Vagina (tissue), 2 donors: ENCODE measurements at places on chromosomes 6 and 20. TPM values are rescaled to one million over a fixed set of nuclear protein-coding genes. Genes with fewer than 3 reads are reported as not detected.

GRCh38 chr20:61135266-61135665 lies 116.8 kb upstream of the CDH4 start:
- DNase-seq, result no peak

The CGA gene
- not detected for total RNA-seq

The CCM2L gene
- 8.6 TPM for total RNA-seq

The DCDC2 gene
- not detected for total RNA-seq

The EFCAB8 gene
- not detected for total RNA-seq

GRCh38 chr20:24493181-24493580 lies 23.8 kb downstream of the SYNDIG1 start:
- DNase-seq, result no peak

- DNase-seq, result no peak
Observed at GRCh38 chr6:15132854-15133670, 112.8 kb upstream of the JARID2 start.

- DNase-seq, result no peak
Observed at GRCh38 chr6:10580570-10580969, 59.4 kb downstream of the GCNT2 start.

The CD93 gene
- total RNA-seq, result 45.4 TPM

The HIVEP1 gene
- 36.1 TPM for total RNA-seq

The COL9A1 gene
- total RNA-seq, result 1.7 TPM

The HLA-DRB5 gene
- total RNA-seq, result 4.7 TPM

DNA sequence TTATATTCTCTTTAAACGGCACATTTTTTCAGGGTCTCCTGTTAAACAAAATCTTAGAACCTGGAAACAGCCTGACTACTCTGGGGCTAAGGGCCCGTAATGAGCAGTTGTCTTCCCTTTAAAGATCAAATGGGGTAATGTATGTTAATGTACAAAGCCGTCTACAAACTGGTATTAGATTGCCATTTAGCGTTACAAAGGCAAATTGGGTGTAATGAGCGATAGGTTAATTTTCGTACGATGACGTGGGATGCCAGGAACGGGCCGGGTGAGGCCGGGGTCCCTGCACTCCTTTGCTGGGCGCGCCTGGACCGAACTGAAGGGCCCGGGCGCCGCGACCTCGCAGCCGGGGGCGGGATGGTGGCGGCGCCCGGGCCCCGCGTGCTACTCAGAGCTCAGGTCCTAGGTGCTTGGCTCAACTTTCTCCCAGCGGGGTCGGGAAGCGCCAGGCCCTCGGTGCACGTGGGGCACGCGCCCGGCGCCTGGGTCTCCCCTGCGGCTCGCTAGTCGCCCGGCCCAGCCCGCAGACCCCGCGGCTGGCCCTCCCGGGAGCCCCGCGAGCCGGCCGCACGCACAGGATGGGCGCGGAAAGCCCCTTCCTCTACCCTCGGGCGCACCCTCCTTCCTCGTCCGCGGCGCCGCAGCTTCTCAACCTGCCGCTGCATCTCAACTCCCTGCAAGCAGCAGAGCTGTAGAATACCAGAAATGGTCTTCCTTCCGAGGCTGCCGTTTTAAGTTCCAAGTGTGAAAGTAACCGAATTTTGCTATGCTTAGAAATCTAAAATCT lies 5.9 kb downstream of the NKX2-4 start:
- DNase-seq, result no peak

DNA sequence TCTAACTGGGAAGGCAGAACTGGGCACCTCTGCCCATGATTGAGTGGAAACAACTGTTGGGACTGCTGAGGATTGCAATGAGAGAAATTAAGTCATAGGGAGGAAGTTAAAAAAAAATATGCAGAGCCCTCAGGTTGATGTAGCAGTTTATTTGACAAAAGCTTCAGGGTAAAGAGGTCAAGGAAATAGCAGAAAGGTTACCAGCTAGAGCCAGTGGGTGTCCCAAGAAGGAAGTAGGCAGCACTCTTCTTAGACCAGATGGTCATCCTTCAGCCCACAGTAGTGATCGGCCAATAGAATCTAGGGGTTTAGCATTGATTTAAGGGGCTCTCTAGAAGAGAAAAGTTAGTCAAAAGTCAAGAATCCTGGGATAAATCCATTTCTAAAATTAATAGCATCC lies 21.7 kb upstream of the WFDC10A start:
- DNase-seq, result no peak

GRCh38 chr6:121967631-121968030 lies 431.8 kb upstream of the HSF2 start:
- no peak for DNase-seq

The OPRL1 gene
- total RNA-seq, result 1.5 TPM

The C6orf15 gene
- not detected for total RNA-seq

DNA sequence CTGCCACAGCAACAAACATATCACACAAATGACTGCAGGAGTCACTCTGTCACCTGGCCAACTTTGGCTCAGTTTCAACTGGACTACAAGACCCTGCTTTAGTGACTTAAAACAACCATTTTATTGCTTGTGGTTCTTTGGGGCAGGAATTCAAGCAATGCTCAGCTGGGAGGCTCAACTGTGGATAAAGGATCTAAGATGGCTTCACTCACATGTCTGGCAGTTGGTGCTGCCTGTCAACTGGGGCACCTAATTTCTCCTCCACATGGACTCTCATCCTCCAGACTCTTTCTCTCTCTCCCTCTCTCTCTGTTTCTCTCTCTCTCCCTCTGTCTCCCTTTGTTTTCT lies 2.8 kb upstream of the EPB41L2 start:
- DNase-seq, result no peak

The SLC22A1 gene
- 1.2 TPM for total RNA-seq

- DNase-seq, result no peak
Observed at GRCh38 chr20:14664101-14664500, 326.7 kb upstream of the FLRT3 start.

DNA sequence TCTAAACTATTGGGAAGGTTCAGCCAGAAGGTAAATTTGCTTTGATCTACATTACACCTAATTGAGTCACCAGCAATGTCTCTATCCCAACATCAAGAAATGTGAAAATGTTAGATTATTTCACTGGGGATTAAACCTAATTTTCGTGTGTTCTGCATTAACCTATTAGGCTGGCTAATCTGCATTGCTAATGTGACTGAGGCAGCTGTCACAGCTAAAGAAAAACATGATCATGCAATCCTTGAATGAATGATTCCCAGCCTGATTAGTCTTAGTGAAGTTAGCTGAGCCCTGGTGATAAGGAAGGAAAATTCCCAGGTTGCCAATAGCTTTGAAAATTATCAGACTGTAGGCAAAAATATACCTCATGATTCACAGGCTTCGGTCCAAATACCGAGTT lies 135.3 kb downstream of the LINC00237 start:
- no peak for DNase-seq

DNA sequence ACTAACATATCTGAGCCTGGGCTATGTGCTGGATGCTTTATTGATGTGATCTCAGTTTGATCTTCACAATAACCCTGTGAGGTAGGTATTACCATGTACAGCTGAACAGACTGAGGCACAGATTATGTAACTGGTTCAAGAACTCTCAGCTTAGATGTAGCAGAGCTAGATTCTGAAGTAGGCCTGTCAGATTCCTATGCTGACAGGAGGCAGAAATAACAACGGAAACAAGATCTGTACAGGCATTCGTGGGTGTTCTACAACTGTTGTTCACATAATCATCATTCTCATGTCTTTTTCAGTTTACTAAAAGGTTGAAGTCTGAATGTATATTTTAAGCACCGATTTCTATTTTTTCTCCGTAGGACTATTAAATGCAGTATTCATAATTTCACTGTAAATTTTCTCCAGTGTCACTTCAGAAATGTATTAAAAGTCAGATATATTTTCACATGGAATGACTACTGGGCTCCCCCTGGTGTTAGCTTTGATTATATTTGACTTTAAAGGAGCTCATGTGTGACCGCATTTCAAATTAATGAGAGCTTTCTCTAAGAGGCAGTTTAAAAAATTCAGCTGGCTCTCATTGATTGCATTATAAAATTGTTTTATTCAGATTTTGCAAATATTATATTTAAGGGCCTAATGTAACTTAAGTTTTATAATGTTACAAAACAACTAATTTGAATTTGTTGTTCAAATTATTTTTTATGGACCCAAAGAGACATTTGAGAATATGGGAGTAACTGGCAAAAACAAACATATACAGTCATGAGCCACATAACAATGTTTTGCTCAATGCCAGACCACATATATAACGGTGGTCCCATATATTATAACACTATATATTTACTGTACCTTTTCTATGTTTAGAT lies 36.4 kb upstream of the SLC17A4 start:
- no peak for DNase-seq

DNA sequence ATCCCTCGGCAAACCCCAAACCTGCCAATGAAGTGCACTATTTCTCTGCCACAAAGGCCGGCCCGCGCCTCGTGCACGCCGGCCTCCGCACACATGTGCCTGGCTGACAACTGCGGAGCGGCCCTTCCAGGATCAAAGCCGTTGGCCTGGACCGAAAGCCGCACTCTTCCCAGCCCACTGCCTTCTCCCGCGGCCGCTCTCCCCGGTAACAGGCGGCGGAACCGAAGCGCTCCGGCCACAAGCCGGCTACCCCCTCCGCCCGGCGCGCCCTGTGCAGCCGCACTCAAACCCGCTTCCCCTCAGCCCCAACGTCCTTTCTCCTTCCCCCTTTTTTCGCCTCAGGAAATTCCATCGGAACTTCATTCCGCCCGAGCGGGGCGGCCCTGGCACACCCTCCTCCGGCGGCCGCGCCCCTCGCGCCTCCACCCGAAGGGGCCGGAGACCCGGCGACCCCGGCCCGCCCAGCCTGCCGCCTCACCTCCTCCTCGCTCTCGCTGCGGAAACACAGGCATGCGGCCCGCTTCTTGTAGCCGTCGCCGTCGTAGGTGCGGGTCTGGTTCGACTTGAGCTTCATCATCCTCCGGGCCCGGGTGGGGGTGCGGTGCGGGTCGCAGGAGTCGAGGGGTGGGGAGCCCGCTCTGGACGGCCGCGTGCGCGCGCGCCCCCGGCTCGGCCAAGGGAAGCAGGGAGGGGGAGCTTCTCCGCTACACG lies 528 bp downstream of the NUDT3 start:
- no peak for DNase-seq

DNA sequence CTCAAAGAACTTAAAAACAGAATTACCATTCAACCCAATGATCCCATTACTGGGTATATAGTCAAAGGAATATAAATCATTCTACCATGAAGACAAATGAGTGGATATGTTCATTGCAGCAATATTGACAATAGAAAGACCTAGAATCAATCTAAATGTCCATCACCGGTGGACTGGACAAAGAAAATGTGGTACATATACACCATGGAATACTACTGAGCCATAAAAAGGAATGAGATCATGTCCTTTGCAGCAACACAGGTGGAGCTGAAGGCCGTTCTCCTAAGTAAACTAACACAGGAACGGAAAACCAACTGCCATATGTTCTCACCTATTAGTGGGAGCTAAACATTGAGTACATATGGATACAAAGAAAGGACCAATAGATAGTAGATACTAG lies 576.7 kb upstream of the CITED2 start:
- DNase-seq, result no peak

The HCK gene
- 10.1 TPM for total RNA-seq

DNA sequence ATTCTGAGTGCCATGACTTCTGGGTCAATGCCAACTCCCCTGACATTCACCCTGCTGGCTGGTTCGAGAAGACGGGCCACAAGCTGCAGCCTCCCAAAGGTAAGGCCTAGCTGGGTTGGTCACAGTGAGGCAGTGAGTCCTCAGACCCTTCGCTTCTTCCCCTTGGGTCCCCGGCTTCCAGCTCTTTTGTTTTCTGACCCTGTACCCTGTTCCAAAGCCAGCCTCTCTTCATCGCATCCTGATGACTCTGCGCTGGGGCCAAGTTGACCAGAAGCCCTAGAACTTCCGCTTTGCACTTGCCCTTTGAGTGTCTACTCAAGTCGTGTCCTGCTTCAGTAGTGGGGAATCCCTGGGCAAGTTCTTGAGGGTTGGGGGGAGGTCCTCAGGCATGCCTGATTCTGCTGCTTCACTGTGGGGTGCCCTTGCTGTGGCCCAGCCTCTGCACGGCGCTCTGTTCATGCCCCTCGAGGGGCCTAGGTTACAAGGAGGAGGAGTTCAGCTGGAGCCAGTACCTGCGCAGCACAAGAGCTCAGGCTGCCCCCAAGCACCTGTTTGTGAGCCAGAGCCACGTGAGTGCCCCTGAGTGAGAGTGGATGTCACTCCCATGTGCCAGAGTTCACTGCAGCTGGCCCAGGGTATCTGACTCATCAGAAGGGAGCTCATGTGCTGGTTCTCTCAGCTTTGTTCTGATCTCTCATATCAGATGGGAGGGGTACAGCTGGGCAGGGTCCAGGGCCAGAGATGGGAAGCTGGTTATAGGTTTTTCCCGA lies 23.0 kb downstream of the L3MBTL1 start:
- no peak for DNase-seq

The CDSN gene
- 1.5 TPM for total RNA-seq
